NCI-H1436 treated with DMSO at 0.1 percent for 48 hours (cell line): ENCODE measurements at places on chromosomes 11 and 22.

DNA sequence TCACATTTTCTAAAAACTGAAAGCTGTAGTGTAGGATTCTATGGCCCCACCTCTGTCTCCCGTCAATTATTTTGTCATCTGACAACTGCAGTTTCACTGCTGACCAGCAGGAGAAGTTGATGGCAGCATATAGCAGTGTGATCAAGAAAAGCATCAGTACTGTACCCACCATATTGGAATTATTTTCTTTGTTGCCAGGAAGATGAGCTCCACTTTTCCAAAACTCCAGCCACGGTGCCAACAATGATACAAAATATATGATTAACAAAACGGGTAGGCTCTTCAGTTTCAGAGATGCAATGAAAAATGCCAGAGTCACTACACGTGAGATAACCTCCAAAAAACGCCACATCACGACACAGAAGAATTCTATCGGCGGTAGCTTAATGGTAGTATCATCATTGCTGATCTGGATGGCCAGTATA lies 41.3 kb downstream of the XKR3 start:
- DNase-seq: no peak

GRCh38 chr11:114610984-114611944 lies 15.7 kb upstream of the NXPE4 start:
- DNase-seq: no peak

DNA sequence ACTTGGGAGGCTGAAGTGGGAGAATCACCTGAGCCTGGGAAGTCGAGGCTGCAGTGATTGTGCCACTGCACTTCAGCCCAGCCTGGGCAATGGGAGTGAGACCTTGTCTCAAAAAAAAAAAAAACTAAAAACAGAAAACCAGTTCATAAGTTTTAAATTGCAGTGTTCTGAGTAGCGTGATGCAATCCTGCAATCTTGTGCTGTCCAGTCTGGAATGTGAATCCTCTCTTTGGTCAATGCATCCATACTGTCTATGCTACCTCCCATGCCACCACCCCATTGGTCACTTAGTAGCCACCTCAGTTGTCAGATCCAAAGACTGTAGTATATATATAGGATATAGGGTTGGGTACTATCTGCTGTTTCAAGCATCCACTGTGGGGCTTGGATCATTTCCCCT lies 11.1 kb downstream of the YAP1 start:
- DNase-seq: no peak

DNA sequence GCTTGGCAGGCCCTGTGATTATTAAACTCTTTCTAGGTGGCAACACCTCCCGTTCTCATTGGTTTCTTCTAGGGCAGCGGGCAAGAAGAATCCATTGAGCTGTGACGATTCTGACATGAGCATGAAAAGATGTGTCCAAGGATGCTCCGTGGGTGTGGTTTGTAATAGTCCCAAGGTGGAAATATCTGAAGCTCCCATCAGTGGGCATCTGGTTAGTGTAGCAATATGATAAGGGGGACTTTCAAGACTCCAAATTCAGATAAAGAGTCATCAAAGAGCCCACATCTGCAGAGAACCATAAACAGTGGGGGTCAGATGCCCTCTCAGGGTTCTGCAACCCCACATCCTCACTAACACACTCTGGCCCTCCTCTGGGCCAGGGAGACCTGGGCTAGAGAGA lies 42.6 kb downstream of the TST start:
- DNase-seq: no peak

DNA sequence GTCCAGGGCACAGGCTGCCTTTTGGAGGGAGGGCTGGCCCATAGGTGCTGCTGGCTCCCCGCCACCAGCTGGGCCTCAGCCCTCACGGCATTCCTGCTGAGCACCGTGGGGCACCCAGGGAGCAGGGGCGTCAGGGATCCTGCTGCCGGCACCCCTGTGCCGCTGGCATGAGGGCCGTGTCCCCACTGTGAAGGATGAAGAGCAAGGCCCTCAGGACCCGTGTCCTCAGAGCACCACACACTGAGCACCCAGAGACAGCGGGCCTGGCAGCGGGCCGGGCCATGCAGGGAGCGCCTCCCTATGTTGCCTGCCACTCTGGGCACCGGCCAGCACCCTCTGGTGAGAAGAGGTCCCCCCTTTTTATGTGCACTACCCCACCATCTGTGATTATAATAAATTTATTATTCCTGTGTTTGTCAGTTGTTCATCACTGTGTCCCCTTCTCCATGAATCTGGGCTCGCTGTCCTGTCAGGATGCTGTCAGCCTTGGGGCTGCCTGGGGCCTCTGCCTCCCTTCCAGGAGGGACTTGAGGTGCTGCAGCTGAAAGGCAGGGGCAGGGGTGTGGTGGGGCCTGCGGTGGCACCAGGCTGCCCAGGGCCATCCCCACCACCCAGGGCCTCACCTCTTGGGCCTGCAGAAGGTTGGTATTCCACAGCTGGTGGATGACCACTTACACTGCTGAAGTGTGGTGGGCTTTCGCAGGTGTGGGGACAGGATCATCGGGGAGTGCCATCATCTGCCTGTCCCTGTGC lies 80.0 kb downstream of the MED15 start:
- no peak for DNase-seq

- DNase-seq: no peak
Measured at GRCh38 chr11:83105168-83105567, 33.5 kb upstream of the RAB30 start.

DNA sequence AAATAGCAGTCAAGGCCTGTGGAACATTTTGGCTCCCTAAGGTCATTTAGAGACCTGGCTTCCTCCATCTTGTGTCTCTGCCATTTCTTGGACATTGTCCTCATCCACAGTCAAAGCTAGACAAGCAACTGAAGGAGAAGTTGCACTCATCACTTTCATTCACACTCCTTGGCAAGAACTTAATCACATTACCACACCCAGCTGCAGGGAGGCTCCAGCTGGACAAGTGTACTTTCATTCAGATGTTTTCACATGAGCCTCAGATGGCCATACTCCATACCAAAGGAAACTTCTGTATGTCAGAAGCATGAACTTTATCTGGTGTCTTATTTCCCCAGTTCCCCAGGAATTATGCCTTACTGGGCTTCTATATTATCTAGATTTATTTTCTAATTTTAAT lies 537.4 kb downstream of the TMEM135 start:
- no peak for DNase-seq

- DNase-seq: no peak
Measured at GRCh38 chr22:19718456-19719049, 4.2 kb downstream of the SEPTIN5 start.

- no peak for DNase-seq
Measured at GRCh38 chr22:19063581-19064353, 58.4 kb downstream of the DGCR2 start.

DNA sequence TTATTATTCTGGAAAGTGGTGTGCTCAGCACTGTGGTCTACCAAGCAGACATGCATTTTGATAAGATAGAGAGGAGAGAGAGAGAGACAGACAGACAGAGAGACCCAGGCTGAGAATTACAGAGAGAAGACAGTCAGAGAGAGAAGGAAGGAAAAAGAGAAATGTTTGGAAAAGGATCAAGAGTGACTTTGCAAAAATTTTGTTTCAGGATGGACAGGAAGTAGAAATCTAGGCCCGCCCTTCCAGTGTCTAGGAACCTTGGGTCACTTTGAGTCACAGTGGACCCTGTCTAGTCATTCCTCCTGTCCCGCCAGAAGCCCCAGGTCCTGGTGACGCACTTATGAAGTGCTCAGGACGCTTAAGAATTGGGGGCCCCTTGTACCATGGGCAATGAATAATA lies 166.7 kb downstream of the ST3GAL4 start:
- DNase-seq: no peak

GRCh38 chr22:39431821-39432251 lies 25.0 kb upstream of the MGAT3 start:
- no peak for DNase-seq

DNA sequence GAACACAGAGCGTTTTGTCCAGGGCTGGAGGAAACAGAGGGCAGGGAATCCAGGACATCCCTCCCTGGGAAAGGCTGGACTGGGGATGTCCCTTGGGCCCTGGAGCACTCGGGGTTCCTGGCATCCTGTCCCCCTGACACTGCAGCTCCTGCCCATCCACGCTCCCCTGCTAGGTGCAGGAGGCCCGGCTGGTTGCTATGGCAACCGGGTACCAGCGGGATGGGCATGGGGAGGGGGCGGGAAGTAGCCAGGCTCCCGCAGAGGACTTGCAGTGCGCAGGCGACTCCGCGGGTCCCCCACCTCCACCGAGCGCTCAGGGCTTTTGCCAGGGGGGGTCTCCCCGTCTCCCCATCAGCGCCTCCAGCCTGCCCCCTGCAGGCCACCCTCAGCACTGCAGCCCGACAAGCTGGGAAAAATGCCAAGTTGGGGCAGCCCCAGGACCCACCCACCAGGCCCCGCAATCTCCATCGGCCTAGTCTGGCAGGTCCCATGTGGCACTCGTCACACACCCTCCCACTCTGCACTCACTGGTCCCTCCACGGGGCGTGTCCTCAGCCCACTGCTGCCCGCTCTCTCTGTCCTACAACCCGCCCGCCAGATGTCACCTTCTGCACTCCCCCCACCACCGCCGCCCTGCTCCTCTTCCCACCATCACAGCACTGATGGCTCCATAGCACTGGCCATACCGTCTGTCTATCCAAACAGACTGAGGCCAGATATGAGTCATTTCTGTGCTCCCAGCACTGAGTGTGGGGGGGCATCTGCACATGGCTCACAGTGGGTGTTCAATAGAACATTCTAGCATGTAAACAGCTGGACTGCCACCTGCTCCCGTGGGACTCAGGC lies 31.5 kb downstream of the KIAA0930 start:
- DNase-seq: no peak

DNA sequence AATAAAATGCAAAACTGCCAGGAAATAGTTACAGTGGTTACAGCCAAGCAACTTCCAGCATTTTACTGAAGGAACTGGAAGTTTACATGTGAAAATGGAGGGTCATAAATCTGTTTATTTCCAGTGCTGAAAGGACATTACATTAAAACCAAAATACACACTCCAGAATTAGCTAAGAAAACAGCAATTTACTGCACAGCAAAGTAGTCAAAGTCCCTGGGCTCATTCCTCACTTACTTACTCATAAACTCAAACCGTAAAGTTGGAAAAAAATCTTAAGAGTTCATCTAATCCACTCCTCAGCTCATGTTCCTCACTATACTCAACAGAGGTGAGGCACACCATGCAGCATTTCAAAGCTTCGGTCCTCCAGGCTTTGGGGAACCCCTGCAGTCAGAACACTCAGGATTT lies 17.4 kb downstream of the CTSC start:
- DNase-seq: no peak

- DNase-seq: no peak
Measured at GRCh38 chr22:46114518-46115387, 35.6 kb upstream of the PPARA start.

- no peak for DNase-seq
Measured at GRCh38 chr11:29518389-29519174, 498.2 kb downstream of the KCNA4 start.

GRCh38 chr11:121567995-121568394 lies 115.2 kb upstream of the SORL1-AS1 start:
- DNase-seq: no peak

DNA sequence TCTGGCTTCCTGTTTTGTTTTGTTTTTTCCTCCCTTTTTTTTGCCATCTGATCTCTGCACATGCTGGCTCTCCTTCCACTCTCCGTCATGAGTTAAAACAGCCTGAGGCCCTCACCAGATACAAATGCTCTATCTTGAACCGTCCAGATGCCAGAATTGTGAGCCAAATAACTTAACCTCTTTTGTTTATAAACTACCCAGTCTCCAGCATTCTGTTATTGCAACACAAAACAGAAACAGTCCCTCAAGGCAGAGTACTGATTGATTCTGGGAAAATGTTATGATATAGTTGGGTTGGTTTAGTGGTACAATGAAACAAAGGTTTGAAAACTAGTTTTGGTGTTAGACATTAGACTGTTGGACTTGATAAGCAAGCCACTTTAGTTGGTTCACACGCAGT lies 1390.0 kb upstream of the RAG2 start:
- DNase-seq: no peak

DNA sequence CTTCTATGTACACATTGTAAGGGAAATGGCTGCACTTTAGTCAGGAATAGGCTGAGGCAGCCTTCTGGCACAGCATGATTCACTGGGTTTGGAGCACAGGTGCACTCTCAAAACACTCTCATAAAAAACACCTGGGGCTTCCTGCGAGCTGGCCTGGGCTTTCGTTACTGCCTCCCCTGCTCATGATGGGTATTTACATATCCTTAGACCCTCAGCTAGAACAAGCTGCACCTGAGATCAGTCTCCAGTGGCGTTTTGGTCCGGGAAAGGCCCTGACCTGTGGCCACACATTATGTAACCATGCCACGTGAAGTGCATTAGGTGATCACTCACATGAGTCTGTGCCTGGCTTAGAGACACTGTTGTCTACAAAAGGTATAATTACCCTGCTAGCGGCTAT lies 321.7 kb downstream of the TMEM135 start:
- DNase-seq: no peak

DNA sequence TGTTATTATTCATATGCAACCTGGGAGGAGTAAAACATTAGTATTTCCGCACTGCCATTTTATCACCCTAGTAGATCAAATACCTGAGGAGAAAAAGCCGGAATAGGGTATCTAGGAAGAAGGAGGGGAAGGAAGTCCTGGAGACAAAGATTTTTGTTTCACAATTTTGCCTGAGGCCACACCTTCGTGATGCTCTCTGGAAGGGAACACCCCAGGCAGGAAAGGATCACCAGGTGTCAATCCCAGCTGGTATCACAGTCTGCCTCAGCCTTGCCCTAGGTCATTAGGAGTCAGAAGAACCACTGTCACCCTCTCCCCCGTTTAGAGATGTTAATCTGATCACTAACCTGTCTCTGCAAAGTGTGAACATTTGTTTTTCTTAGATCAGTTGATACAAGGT lies 35.4 kb upstream of the IGSF9B start:
- no peak for DNase-seq

DNA sequence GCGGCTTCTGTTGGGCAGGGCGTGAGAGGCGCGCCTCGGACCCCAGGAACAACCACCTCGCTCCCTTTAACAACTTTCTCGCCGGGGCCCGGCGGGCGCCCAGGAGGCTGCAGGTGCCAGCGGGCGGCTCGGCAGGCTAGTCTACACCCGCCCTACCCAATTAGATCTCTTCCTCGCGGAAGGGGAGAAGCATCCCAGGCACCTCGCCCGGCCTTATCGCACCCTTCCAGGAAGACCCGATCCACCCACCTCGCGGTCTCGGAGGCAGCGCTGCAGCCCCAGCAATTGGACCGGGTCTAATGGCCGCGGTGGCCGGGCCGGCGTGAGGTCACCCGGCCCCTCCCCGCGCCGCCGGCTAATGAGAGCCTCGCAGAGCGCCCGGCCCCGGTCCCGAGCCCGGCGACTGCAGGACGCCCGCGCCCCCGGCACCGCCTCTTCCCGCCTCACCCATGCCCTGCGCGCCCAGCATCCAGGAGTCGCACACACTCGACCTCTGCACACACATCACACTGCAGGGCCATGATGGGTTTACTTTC lies at the start of gene PLAAT3:
PLAAT3 (minus strand) TSS at position 298 of the 536 bp plus-strand sequence. CDS start 419 bp downstream, outside the sequence.
- DNase-seq: no peak

- no peak for DNase-seq
Measured at GRCh38 chr11:123616505-123617198, 37.8 kb downstream of the SCN3B start.

GRCh38 chr11:63427971-63428508 lies 58.5 kb downstream of the SLC22A9 start:
- DNase-seq: no peak

- DNase-seq: no peak
Measured at GRCh38 chr11:2294926-2295290, 6.8 kb downstream of the C11orf21 start.

GRCh38 chr11:47415949-47416472 lies 7.6 kb downstream of the SLC39A13 start:
- no peak for DNase-seq
